ACHN (cell line): ENCODE measurements at places on chromosomes 3 and 15.

GRCh38 chr3:179416681-179417080 is 34.6 kb downstream of the GNB4 start:
- no peak for DNase-seq

GRCh38 chr3:48128774-48129173 is 59.4 kb downstream of the CDC25A start:
- DNase-seq, result no peak

DNA sequence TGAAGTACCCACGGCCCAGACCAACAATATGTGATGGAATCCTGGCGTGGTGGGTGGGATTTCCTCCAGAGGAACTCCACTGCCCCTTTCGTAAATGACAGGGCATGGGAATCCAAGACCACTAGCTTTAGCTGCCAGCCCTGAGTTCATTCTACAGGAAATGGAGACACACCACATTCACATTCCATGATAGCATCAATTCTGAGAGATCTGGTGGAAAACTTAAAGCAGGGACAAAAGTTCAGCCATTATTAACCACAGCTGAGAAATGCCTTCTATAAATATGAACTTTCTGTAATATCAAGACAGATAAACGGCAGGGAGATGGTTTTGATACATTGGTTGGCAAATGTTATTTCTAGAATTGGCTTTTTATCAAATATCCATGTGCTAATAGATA is 98.2 kb downstream of the FBN1 start:
- no peak for DNase-seq

DNA sequence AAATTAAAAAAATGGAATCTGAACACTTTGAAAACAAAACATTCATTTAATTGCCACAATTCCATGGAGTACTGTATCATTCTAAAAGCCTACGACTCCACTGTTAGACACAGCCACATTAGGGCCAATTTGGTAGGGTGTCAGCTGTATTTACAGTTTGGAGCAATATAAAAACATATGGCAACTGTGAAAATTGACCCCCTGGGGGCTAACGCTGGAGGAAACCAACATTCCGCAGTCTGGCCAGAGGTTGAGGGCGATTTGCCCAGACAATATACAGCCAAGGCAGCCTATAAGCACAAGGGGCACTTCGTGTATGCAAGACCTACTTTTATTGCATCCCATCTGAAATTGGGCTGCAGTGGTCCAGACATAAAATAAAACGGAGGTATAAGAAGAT is 476.5 kb upstream of the WNT5A start:
- DNase-seq, result no peak

DNA sequence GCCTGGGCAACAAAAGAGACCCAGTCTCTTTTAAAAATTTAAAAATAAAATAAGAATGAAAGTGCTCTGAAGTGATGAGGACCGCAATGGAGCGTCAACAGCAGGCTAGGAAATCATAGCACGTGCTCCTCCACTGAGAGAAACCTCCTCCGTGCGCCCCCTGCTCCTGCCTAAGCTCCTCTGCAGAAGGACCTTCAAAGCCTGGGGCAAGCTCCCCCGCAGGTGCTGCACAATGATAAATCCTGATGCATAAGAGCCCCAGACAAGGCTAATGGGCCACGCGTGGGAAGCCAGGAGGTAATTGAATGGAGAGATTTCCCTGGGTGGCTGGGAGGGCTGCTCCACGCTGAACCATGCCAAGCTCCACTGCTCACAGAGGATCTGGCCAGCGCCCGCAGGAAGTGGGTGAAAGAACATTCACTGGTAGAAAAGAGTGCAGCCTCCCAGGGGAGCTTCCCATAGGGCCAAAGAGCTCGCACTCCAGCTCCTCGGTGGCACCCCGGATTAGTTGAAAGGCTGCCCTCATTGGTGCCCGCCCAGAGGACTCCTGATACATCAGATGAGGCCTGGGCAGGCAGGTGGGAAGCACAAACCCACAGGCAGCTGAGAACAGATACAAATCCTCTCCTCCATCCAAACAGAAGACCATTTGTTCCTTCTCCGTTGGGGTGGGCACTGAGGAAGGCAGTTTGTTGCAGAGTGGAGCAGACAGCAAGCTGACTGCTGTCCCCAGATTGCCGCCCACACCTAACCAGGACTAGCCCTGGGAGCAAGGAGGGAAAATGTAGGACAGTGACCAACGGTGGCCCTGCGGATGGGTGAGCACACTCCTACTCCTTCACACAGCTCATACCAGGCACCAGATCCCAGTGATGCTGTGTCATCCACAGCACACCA is 52.5 kb downstream of the CPN2 start:
- DNase-seq, result peak; percentile 59

GRCh38 chr3:53496392-53496670 is 1.9 kb downstream of the CACNA1D start:
- DNase-seq, result no peak

DNA sequence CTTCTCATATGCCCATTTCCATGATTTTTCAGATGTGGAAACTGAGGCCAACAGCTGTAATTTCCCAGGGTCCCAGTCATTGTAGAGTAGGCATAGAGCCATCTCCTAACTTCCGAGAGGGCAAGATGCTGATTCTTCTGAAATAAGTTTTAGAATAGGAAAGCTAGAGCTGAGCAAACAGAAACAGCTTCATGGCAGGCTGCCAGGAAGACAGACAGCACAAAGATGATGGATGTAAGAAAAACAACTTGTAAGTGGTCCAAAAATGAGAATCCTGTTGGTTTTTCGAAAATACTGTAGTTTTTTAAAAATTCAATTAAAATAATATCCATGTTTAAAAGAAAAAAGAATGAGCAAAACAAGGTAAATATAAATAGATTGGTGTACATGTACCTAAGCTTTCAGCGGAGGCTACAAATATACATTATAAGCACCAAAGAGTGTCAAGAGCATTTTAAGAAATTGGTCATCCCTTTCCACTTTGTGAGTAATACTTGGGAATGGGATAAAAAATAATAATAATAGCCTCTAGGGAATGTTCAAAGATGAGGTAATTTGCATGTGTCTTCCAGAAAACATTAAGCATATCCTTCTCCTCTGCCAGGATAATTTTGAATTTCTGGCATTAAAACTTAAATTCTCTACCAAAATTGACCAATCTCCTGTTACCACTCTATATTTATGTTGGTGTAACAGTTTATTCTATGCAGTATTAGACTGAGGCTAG is 406.6 kb downstream of the MECOM start:
- DNase-seq, result no peak

- no peak for DNase-seq
These were observed 66.6 kb downstream of the ARIH1 start for GRCh38 chr15:72540606-72541237.

GRCh38 chr15:65020419-65020818 is 9.0 kb downstream of the MTFMT start:
- no peak for DNase-seq

DNA sequence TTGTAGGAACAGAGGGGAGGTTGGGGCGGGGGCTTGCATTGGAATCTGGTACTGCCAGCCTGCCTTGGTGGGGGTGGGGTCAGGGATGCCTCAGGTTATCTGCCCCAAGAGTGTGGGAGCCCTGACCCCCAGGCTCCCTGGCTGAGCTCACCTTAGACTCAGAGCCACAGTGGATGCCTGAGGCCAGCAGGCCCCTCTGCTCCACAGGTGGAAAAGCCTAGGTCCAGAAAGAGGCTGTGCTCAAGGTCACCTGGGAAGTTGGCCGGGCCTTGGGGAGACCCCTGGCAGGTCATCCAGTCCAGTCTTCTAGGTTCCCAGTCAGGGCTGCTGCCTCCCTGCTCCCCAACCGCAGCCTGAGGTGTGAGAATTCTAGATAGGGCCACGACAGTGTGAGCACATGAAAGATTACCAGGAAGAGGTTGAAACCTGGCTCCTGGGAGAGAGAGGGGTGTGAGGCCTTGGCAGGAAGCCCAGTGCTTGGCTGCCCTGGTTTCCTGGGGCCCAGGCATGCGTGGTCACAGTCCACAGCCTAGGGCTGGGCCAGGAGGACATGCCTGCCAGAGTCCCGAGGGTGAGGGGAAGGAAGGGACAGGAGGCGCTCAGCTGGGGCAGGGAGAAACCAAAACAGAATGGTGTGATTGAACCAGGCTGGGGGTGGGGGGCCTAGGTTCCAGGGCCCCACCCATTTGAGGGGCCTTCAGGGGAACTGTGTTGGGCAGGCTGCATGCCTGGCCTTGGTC is 4.9 kb downstream of the HDAC11 start:
- peak; percentile 81 for DNase-seq

DNA sequence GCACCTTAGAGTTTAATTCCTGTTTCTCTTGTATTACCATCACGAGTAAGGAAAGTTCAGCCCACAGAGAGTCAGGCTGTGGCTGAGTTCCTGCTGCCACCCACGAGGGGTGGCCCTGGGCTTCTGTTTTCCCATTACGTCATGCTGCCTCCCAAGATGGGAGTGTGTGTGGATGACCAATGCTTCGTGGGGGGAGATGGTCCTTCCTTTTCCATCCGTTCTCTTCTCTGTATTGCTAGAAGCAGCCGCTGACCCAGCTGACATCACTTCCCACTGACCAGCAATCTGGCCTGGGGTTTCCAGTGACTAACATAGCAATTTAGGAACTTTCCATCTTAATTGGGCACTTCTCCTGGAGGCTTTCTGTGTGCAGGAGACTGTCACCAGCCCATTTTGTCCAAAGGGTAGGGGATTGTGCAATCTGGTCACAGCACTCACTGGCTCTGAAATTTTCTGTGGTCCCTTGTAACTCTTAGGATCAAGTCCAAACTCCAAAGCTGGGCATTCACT is 9.3 kb downstream of the IRAK2 start:
- DNase-seq, result peak; percentile 88
